ENCODE measurements at places on chromosomes 5 and 9.

DNA sequence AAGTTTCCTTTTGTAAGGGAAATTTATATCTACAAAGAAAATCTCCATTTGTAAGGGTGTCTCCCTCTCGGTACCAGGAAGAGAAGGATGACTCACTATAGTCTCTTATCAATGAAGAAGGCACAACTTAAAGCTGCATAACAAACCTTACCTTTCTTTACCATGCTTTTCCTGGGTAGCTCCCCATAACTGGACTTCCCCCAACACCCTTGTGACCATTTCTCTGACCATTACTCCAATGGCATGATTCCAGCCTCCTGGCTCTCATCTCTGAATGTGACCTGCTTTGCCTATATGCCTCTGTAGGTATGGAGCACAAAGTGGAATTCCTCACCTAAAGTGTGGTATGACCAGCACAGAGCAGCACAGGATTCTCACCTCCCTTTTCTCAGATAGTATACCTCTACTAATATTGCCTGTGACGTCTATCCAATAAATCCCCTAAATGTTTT, 62.8 kb downstream of the GNA14 start:
- no peaks in the 10 kb centered on the region for H3K4me1 ChIP-seq
- H3K4me3 ChIP-seq = no peak overlapping the region
- H3K36me3 ChIP-seq = no peaks in the 10 kb centered on the region
- DNase-seq = no peak
- no peak overlapping the region for H3K27ac ChIP-seq

- no peaks in the 10 kb centered on the region for H3K27me3 ChIP-seq
- H3K27ac ChIP-seq = no peak overlapping the region
- no peak for DNase-seq
- H3K4me3 ChIP-seq = no peak overlapping the region
These were observed 26.3 kb downstream of the STC2 start for GRCh38 chr5:173301695-173302545.

DNA sequence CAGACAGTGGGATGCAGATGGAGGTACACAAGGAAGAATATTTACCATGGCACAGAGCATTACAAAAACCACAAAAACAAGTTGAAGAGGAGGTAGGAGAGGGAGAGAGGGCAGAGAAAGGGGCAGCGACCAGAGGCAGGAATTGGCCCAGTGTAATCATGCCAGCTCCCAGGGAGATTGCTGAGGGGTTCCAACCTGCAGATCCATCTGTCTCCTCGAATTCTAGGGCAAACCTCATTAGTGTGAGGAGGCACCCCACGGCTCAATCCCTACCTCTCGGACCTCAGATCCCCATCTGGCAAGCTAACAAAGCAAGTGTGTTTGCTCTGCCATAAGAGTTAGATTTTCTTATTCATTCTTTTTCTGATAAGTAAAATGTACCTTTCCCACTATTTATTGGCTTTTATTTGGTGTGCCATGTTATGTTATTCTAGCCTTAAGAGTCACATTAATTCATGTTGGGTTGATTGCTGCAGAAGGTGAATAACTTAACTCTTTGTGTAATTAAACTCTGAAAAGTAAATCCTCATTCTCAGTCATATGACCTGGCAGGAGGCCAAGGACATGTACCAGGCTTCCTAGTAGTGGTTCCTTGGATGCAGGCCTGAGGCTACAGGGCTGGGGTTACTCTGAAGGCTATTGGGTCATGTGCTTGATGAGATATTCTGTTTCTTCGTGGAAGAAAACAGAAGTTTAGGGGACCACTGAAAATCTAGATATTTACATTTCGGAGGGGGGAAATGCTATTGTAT, 315.2 kb upstream of the ATP10B start:
- no peaks in the 10 kb centered on the region for H3K27me3 ChIP-seq
- no peak overlapping the region for H3K4me3 ChIP-seq
- DNase-seq = no peak

- no peak for DNase-seq
- no peaks in the 10 kb centered on the region for H3K4me1 ChIP-seq
- no peak overlapping the region for H3K4me3 ChIP-seq
- H3K27me3 ChIP-seq = no peaks in the 10 kb centered on the region
These were observed 30.3 kb upstream of the GRXCR2 start for GRCh38 chr5:145903113-145903512.

- no peak overlapping the region for H3K4me3 ChIP-seq
- H3K27ac ChIP-seq = peak overlapping the region; percentile 89
- peaks cover 94% of the 10 kb centered on the region for H3K4me1 ChIP-seq
- H3K36me3 ChIP-seq = no peaks in the 10 kb centered on the region
These were observed 47.7 kb downstream of the RXRA start for GRCh38 chr9:134373953-134374300.

Data from tibial nerve (tissue), 4 donors.